Activated CD4-positive, alpha-beta T cell treated with anti-CD3 and anti-CD28 coated beads, Interleukin-2, amount 50 U/mL, for 24 hours (primary cell): ENCODE measurements at places on chromosomes 13 and 19.

GRCh38 chr13:20193907-20194631 lies 1.3 kb upstream of the GJB2 start:
- DNase-seq, result no peak

DNA sequence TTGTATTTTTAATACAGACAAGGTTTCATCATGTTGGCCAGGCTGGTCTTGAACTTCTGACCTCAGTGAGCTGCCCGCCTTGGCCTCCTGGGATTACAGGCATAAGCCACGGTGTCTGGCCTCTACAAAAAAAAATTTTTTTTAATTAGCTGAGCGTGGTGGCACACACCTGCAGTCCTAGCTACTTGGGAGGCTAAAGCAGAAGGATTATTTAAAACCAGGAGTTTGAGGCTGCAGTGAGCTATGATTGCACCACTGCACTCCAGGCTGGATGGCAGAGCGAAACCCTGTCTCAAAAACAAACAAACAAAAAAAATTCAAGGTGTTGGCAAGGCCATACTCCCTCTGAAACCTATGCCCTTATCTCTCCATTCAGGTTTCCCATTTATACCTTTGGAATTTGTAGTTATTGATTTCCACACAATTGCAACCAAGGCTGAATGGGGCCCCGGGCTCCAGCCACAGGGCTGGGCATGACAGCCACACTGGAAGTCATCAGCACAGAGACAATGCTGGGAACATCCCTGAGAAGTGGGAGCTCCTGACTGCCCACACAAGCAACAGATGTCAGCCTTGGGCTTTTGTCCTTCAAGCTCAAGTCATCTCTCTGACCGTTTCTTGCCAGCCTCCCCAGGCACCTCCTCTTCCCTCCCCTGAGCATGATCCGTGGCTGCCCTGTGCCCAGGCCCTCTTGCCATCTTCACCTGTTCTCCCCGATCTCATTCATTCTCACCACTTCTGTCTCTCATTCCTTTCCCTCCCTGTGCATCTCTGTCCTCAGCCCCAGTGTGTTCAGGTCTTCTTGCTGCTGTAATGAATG lies 27.2 kb upstream of the CALM3 start:
- DNase-seq, result no peak

DNA sequence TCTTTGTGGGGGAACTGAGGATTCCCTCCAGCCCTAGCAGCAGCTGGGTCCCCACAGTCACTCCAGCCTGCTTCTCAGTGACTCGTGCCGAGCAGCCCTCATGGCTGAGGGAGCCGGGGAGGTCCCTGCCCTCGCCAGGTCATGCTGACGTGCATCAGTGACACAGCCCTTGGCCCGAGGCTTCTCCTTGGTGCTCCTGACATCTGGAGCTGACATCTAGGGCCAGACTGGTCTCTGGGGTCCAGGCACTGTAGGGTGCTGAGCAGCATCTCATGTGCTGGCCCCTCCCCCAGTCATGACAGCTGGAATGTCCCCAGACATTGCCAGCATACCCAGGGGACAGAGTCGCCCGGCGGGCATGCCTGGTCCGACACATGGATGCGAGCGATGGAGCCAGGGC lies 14.4 kb downstream of the COMP start:
- no peak for DNase-seq

DNA sequence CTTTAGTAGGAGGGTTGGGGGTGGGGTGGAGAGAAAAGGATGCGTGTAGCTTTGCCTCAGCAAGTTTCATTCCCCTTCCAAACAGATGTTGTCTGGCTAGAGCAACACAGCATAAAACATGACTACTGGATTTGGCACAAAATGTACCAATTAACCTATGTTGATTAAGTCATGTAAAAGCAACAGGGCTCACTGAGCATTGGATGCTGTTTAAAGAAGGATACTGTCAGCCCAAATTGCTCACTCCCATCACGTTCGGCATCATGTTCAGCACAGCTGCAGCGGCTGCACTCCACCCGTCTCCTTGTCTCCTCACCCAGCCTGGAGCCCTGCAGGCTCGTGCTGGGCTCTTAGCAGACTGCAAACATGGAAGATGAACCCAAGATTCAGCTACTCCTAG lies 77.5 kb downstream of the DLEU7 start:
- no peak for DNase-seq

- no peak for DNase-seq
Observed at GRCh38 chr13:110520431-110521295, 40.9 kb downstream of the RAB20 start.

GRCh38 chr13:99989276-99990125 lies 7.9 kb downstream of the ZIC2 start:
- DNase-seq, result no peak
